Ovary (tissue), 10 donors: ENCODE measurements at places on chromosomes 6 and 20. TPM values are rescaled to one million over a fixed set of nuclear protein-coding genes. Genes with fewer than 3 reads are reported as not detected.

GRCh38 chr6:8526624-8527023 is 91.3 kb upstream of the SLC35B3 start:
- no peak for DNase-seq

- DNase-seq = no peak
Observed at GRCh38 chr6:122385857-122386612, 13.4 kb upstream of the HSF2 start.

DNA sequence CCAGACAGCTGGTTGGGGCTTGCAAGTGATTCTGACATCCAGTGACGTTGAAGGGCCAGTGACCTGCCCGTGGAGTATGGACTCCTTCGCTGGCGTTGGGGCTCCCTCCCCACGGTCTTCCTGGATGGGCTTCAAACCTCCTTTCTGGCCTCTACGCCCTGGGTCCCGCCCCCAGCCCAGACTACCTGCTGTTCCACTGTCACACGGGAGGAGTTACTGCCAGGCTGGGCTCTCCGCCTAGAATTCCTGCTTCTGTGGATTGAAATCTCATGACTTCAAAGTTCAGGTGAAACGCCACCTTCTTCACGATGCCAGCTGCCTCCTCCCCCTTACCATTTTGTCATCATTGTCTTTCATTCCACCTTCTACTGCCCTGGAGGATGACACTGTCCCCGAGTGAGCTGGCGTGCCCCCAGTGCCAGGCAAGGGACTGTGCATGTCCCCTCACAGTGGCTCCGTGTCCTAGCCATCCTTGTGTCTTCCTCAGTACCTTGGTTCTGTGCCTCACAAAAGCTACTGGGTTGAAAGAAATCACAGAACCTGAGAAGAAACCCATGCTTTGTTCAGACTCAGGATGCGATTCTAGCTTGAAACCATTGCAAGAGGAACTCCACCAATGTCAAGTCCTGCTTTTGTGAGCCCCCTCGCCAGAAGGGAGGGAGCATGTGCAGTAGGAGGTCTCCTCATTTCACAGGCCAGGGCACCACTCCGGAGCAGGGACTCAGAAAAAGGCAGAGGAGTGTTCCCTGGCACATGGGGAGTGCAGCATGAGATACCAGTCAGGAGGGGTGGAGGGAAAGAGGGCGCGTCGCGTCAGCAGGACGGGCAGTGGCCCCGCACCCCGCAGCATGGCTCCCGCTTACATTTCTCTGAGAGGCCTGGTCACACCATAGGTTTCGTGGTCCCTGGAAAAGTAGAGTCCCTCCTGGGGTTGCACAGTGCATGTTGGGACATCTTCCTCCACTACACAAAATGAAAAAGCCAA is 11.0 kb upstream of the IRF4 start:
- no peak for DNase-seq

DNA sequence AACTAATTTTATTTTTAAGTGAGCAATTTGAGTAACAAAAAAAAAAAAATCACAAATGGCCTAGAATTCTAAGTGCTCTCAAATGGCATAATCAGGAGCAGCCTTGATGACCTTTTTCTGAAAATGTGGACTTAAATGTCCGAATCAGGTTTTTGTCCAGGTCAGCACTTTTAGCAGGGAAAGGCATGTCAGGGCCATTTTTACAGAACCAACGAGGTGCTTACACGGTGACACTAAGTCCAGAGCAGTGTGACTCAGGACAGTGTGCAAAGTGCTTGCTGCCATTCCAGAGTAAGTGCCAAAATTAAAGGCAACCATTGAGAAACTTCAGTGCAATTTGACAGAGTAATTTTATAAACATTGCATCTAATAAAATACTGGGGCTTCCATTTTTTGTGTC is 127.8 kb downstream of the KIF16B start:
- DNase-seq = no peak

- DNase-seq = no peak
Observed at GRCh38 chr6:112957536-112957916, 610.4 kb downstream of the RFPL4B start.

GRCh38 chr6:154583546-154584188 is 73.2 kb upstream of the CNKSR3 start:
- no peak for DNase-seq

DNA sequence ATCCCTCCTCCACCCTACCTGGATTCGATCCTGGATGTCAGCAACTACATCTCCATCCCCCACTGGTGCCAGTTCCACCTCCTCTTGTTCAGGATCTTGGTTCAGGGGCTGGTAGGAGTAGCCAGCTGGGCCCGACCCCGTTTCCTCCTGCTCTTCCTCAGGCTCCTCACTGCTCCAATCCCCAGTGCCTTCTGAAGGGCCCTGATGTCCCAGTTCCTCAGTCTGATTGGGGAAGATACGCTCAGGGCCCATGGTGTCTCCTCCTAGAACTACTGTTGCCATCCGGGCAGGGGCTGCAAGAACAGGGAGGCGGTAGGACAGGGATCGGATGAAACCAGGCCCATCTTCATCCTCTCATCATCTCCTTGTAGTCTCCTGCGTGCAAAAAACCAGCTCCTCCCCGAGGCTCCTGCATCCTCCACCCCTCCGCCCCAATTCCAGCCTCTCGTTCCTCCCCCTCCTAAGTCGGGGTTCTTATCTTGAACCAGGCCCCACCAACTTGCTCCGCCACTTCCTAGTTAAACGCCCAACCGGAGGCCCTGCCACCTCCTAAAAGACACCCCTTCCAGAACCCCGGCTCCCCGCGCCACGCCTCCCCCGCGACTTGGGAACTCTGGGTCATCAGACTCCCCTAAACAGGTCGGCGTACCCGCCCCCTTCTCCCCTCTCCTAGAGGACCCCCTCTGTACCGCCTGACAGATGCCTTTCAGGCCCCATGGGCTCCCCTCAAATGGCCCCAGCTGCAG is 476 bp downstream of the MEA1 start:
- no peak for DNase-seq

DNA sequence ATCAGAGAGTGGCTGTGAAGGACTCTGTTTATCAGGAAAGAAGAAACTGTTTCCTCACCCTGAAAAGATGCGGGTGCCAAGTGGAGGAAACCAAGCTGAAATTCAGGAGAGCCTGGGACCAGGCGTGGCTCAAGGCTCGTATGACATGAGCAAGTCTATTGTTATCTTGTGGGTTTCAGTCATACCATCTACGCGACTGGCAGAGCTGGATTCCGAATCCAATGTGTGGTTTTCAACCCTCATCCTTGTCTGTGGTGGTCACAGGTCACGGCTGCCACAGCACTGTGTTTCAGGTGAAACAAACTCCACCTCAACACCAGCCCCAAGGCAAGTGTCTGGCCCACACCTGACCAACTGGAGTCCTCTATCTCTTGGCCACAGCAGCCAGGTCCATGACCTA is 9.1 kb downstream of the MC3R start:
- DNase-seq = no peak

DNA sequence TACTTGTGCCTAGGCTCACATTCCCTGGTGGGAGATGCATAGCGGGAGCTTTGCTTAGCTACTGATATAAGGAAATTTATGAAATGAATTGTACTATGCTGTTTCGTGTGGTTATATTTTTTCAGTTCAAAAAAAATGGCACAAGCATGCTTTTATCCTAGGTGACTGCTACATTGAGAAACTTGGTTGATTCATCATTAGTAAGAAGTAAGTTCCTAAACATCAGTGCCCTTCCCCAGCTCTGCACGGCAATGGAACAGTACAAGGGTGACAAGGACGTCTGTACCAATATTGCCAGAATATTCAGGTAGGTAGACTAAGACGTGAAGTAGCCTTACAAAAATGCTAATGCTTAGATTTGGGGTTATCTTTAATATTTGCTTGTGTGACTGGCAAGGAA is 79.7 kb downstream of the ARMC2 start:
- no peak for DNase-seq

- no peak for DNase-seq
Observed at GRCh38 chr6:127641905-127642304, 64.9 kb downstream of the C6orf58 start.

GRCh38 chr6:15268137-15268908 is 22.5 kb downstream of the JARID2 start:
- no peak for DNase-seq

- DNase-seq = no peak
Observed at GRCh38 chr20:10758446-10758845, 84.6 kb upstream of the JAG1 start.

DNA sequence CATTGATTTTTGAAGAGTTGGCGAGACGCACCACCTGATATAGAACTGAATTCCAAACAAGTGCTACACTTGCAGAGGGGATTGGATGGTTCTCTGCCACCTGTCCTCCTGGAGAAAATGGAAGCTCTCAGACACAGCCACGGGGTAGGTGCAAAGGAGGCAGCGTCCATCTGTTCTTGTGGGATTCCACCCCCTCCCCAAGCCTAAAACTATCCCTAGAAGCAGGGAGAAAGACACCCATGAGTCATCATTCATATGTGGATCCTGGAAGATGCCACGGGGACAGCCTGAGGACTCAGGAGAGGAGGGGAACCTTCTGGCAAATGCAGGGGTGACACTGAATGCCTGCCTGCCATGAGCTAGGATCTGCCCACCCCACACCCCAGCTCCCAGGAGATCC is 171.3 kb upstream of the CST7 start:
- no peak for DNase-seq

Gene HLA-DQA2
- total RNA-seq = not detected

Gene HACE1
- total RNA-seq = 18.4 TPM

Gene RUNX2
- total RNA-seq = 1.6 TPM

Gene COL21A1
- total RNA-seq = 4.6 TPM

Gene PXMP4
- total RNA-seq = 15.1 TPM

Gene LY6G6C
- total RNA-seq = not detected

Gene OXT
- 0.61 TPM for total RNA-seq

Gene PCK1
- 0.47 TPM for total RNA-seq
